ENCODE measurements at places on chromosomes 7 and 10.
A peak's percentile ranks its signal among the peaks of the same experiment; 100 is the strongest.

DNA sequence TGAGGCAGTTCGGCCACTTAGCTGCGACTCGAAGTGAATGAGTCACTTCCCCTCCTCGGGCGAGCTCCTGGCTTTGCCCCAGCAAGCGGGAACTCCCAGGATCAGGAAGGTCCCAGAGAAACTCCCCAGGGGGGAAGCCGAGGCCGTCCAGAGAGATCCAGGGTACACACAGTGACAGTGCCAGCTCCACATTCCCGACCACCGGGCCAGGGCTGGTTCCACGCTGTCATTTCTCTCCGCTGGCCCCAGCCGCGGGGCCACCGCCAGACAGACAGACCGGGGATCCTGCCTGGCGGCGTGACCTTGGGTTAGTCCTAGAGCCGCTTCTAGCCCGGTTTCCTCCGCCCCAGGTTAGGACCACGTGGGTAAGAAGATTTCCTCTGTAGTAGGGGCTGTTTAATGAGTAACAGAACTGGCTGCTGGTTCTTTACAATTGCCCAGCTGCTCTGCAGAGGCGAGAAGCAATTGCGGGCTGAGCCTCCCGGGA, 463 bp upstream of the UPP1 start:
- peak; percentile 32 for DNase-seq

GRCh38 chr7:129657363-129657762, 45.8 kb downstream of the NRF1 start:
- DNase-seq, result no peak

- DNase-seq, result no peak
Measured at GRCh38 chr10:31871266-31872065, 57.2 kb downstream of the ARHGAP12 start.

DNA sequence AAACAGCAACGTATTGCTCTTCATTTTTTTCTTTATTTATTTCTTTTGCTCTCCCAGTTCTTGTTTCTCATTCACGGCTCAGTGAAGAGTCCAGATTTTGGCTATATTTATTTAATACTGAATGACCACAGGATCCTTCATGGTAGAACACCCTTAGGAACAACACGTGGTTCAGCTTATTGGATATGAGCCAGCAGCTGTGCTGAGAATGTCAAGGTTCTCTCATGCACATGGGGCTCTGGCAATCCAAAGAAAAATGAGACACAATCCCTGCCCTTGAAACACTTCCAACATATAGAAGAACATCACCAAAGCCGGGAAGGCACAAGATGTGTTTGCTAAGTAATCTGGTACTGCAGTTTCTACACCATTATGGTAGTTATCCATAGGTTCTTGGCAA, 852.9 kb downstream of the SORCS1 start:
- no peak for DNase-seq

DNA sequence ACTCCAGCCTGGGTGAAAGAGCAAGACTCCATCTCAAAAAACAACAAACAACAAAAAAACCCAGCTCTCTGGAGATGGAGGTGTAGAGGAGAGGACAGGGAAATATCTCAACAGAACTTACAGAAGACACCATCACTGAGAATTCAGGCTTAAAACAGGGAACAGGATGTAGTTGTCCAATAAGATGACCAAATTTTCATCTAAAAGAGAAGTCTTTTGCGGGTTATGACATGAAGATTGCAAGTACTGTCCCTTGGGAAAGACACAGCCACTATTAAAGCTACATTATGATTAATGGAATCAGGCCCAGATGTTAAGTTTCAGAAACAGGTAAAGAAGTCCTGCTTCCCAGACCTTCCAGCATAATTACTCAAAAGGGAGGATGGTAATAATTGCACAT, 235.2 kb upstream of the NRP1 start:
- no peak for DNase-seq

GRCh38 chr7:30159698-30160143, 24.9 kb downstream of the MTURN start:
- no peak for DNase-seq

GRCh38 chr10:125248489-125248888, 88.1 kb upstream of the CTBP2 start:
- DNase-seq, result no peak
